Large intestine (tissue), 12 donors: ENCODE measurements at places on chromosomes 1 and 21.

- DNase-seq = peak; percentile 78
These were observed 91.2 kb downstream of the SLC45A1 start for GRCh38 chr1:8409106-8409505.

DNA sequence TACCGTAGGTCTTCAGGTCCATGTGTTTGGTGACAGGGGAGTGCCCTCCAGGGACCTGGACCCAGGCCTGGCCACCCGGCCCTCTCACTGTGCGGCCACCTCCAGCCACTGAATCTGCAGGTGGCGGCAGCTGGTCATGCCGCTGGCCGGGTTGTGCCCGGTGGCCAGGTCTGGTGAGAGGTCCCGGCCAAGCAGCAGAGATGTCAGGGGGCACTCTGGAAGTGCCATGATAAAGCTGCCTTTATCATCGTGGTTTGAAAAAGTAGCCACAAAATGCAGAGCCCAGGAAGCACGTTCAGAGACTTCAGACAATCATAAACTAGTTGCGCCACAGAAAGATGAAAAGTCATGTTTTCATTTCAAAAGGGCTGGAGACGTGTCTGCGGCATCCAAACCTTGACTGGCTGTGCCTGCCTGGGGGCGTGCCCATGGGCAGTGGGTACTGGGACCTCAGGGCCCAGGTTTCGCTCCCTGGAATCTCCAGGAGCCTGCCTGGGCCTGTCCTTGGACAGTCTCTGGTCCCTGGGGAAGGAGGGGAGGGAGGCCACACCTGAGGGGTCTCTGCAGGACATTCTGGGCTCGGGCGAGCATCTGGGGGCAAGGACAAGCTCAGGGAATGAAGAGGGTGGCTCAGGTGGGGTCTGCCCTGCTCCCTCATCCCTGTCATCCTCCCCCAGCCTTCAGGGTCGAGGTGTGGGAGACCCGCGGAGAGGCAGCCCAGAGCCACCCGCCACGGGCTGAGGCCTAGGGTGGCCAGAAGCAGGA is 44.9 kb downstream of the COL18A1 start:
- no peak for DNase-seq

- no peak for DNase-seq
These were observed 10.6 kb downstream of the CSRP1 start for GRCh38 chr1:201496296-201496690.

GRCh38 chr1:167427848-167428247 is 90.5 kb downstream of the CD247 start:
- no peak for DNase-seq

DNA sequence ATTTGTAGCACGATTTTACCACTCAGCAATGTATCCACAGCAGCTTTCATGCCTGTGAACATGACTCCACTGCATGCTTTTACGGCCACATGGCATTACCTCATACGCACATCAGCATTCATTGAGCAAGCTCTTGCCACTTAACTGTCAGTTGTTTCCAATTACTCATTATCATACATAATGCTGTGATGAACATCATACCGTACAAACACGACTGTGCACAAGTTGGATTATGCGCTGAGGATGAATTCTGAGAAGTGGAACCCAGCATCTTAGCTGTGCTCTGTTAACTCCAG is 9.6 kb downstream of the UMODL1 start:
- DNase-seq = no peak
